ENCODE measurements at places on chromosomes 1 and 21.

- no peak for DNase-seq
These were observed 1383.7 kb downstream of the MRPL39 start for GRCh38 chr21:24223624-24224023.

- DNase-seq, result no peak
These were observed 38.8 kb upstream of the RASAL2 start for GRCh38 chr1:178055093-178055492.

GRCh38 chr21:42081931-42082381, 10.8 kb downstream of the UMODL1 start:
- no peak for DNase-seq

DNA sequence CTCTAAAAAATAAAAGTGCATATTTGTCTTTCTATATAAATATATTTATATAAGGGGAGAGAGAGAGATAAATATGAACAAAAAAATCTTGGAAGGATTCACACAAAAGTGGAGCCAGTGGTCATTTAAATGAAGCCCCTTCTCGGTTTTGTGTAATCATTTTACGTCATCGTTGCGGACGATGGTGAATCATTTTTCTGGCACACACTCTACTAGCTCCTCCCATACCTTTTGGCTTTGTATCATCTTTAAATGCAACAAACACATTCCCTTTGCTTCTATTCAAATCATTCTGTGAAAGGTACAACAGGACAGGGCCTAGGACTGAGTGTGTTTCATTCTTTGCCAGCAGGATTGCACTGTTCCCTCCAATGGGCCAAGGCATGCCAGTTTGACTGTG, 186.8 kb downstream of the TGFB2 start:
- no peak for DNase-seq

- DNase-seq, result no peak
These were observed 28.8 kb downstream of the CHD5 start for GRCh38 chr1:6151291-6151822.

- DNase-seq, result no peak
These were observed 30.0 kb upstream of the RCSD1 start for GRCh38 chr1:167599957-167600581.

DNA sequence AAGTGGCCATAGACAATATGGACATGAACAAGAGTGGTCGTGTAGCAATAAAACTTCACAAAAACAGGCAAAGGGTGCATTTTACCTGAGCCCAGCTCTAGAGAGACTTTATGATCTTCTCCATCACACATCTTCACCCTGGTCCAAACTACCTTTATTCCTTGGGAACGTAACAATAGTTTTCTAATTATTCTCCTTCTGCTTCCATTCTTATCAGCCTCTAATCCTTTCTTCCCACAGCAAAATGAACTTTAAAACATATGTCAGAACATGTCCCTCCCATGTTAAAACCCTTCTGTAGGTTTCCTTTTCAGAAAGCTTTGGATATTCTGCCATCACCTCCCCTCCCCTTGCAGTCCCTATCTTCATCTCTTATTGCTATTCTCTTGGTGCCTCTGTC, 395.2 kb upstream of the PLXNA2 start:
- no peak for DNase-seq

DNA sequence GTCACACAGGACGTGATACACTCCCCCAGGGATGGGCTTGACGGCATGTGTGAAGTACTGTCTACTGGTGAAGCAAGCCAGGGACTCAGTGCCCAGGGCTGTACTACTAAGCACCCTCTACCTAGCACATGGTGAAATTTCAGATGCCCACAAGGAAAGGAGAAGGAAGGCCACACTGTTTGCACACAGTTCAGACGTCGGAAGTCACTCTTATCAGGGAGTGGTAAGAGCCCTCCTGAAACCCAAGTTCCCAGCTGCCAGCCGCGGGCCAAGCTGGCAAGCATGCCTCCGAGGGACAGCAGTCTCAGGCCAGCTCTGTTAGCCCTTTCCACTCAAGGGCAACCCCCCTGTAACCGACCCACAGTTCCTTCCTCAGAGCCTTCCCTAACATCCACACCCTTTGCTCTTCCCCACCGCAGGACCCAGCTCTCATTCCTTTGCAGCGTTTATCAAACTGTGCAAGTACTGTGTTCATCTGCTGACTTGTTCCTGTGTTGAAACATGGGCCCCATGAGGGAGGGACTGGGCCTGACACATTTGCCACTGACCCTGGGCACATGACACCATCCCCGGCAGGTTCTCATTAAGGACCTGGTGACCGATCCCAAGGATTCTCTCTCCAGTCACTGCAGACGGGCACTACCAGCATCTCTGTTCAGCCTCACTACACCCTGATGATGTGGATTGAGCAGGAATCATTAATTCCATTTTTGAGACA, 58.5 kb downstream of the SLC66A1 start:
- no peak for DNase-seq

Measured in activated effector memory CD4-positive, alpha-beta T cell treated with Interleukin-2 at 50 U/mL for 16 hours (primary cell).